ENCODE measurements at places on chromosomes 7 and 10.
A peak's percentile ranks its signal among the peaks of the same experiment; 100 is the strongest.

DNA sequence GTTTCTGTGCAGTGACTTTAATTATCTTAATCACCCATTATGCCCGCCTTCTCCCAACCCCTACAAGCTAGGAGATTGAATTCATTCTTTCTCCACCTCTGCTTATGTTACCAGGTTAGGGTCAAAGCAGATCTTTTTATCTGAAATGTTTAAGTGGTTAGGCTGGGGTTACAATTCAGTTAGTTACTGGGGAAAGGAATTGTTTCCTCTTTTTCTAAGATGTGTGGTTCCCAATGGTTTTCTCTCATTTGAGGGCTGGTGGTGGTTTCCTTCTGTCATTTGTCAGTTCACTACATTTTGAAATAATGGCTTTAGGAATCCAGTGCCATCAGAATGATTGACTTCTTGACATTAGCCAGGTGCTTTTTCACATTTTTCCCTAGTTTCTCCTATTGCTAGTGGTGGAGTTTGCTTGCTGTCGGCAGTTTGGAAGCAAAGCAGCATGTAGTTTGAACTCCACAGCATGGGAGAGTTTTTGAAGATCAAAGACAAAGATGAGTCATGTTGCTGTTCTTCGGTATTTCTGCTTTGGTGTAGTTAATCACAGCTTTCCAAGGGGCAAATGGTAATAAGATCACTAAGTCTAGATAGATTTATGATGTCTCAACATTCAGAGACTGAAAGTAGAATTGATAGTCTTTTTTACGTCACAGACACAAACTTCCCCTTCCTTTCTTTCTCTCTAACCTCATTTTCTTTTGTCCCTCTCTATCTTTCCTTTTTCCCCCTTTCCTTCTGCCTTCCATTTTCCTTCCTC is 168.2 kb downstream of the SND1 start:
- DNase-seq: no peak

- DNase-seq: no peak
These were observed 80.1 kb upstream of the PRSS1 start for GRCh38 chr7:142669074-142669654.

- DNase-seq: no peak
These were observed 178.1 kb upstream of the PPP2R2D start for GRCh38 chr10:131722525-131723264.

DNA sequence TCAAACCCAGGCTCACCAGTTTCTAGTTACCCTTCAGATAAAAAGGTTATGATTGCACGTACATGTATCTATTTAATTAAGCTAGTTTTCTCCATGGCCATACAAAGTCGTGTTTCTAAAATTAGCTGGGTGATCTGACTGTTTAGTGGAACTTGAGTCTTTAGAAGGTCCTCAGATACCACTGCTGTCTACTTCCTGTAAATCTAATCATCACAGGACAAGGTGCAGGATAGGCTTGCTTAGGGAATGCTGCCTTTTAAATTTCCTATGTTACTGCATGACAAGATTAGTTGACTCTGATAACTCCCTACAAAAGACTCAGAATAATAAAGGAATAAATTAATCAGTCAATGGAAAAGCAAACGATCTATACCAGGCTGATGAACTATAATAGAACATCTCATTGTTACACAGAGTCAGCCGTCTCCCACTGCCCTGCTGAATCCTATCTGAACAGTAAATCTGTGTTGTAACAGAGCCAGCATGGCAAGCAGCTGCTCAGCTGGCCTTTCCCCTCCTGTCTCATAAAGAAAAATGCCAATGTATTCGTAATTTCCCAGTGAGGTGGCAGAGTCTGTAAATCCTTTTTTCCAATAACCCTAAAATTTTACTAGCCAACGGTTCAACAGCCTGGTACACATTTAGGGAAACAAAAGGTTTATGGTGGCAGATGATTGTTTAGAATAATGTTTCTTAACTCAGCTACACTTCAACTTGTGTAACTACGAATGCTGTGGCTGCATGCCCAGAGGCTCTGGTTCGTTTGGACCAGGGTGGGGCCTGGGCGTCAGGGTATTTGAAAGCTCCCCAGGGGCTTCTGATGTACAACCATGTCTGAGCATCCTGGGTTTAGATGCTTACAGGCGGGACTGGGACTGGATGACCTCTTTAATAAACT is 318.0 kb downstream of the PAXIP1 start:
- DNase-seq: no peak

DNA sequence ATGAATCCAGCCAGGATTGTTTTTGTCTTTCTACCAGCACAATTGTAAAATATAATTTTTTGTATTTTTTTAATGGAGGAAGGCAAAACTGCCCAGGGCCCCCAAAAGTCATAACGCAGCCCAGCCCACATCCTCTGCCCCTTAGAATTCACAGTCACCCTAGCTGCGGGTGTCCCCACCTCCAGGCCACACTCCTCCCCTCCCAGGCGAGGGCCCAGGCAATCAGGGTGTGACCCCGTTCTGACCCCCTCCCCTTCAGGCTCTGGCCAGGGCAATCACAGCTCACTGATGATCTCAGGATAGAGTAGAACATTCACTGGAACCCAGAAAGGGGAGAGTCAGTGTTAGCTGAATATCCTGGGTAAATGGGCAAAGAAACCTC is 92.0 kb upstream of the MACROH2A2 start:
- DNase-seq: no peak

- no peak for DNase-seq
These were observed 50.4 kb upstream of the WNT16 start for GRCh38 chr7:121278120-121279021.

DNA sequence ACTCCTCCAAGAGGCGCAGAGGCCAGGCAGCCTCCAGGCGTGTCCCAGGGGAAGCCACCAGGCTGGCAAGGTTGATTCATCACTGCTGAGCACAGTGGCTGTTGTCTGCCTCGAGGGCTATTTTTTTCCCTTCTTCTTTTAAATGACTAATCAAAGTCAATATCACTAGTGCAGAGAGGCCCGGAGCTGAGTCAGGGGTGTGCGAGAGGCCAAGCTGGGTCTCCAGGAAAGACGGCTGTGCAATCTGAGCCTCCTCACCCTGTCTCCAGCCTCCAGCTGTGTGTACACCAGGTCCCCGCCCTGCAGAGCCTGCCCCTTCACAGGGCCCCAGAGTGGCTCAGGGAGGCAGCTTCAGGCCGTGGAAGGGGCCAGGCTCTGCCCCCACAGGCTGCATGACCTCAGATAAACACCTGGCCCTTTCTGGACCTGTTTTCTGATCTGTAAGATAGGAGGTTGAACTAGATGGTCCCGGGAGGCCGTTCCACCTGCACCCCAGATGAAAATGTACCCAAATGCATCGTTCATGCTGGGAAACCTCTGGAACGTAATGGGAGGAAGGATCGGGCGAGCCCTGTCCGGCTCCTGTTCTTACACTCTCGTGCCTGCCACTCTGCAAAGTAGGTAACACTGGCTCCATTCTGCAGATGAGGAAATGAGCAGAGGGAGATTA is 3.7 kb downstream of the STX1A start:
- peak; percentile 75 for DNase-seq

DNA sequence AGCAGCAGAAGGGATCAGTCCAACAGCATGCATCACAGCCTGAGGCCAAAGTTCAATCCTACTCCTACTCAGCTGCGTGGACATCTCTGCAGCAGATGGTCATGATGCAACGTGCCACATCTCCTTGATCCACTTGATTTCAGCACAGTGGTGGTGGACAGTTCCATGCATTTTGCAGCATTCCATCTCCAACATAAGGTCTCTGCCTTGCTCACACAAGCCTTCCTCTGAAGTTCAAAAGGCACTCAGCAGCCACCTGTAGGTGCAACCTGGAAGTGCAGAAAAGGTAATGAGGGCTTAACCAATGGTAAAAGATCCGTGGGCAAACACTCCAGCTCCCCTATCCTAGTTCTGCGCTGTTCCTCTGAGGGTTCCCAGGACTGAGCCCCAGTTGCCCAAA is 57.5 kb upstream of the CHCHD3 start:
- DNase-seq: no peak

GRCh38 chr7:32161708-32162107 is 91.5 kb upstream of the PDE1C start:
- peak; percentile 54 for DNase-seq

DNA sequence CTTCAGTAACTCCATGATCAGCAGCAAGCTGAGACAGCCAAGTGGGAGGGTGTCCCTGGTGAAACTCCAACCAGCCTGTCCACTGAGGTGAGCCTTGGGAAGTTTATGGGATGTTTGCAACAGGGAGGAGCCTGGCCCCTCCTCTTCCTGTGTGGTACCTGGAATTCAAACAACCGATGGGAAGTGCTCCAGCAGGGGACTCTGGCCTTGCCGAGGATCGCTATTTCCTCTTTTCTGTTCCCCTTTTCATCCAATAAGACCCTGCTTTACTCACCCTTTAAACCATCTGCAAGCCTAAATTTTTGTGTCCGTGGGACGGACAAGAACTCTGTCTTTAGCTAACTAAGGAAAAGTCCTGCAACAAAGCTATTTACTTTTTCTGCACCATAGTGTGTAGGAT is 491.1 kb upstream of the ZMIZ1 start:
- no peak for DNase-seq

- DNase-seq: no peak
These were observed 49.5 kb downstream of the ASAH2B start for GRCh38 chr10:50788951-50789945.

- DNase-seq: no peak
These were observed 8.0 kb downstream of the KDM7A start for GRCh38 chr7:140168816-140169215.

- no peak for DNase-seq
These were observed 337.2 kb upstream of the LRGUK start for GRCh38 chr7:133789974-133790373.

- no peak for DNase-seq
These were observed 233.1 kb upstream of the PHYHIPL start for GRCh38 chr10:58943256-58943890.

- no peak for DNase-seq
These were observed 1.0 kb upstream of the ZNF800 start for GRCh38 chr7:127393368-127394058.

DNA sequence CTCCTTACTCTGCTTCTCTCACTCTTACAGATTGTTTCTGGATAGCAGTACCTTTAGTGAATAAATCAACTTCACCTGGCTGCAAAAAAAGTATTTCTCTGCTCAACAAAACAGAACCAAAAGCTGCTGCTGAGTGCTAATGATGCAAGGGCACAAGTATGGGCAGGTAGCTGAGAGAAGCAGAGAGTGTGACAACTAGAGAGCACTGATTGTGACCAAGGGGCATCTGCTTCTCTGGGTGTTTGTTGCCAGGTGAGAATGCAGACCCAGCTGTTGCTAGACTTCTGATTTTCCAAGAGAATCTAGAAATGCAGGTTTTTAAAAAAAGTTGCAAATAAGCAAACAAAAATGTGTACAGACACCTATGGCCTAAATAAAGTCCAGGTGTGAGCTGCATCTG is 25.3 kb upstream of the PPIF start:
- DNase-seq: no peak

DNA sequence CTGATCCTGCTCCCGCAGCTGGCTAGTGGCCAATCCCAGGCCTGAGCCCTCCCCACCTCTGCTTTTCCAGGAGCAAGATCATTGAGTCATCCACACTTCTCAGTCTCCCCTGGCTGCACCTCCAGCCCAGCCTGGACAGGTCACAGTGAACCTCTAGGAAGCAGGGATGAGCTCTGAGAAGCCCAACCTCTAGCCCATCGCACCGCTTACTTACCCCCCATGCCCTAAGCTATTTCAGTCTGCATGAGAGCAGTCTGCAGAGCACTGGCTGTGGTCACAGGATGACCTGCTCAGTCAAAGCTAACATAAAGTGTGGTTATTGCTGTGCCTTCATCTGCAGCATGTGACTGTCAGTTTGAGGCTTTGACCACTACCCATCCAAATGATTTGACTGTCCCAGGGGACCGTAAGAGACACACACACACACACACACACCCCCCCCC is 129.2 kb downstream of the SORBS1 start:
- DNase-seq: no peak

GRCh38 chr7:23687011-23687410 is 7.0 kb downstream of the FAM221A start:
- DNase-seq: no peak

GRCh38 chr7:29039821-29040578 is 81.9 kb upstream of the TRIL start:
- DNase-seq: no peak

DNA sequence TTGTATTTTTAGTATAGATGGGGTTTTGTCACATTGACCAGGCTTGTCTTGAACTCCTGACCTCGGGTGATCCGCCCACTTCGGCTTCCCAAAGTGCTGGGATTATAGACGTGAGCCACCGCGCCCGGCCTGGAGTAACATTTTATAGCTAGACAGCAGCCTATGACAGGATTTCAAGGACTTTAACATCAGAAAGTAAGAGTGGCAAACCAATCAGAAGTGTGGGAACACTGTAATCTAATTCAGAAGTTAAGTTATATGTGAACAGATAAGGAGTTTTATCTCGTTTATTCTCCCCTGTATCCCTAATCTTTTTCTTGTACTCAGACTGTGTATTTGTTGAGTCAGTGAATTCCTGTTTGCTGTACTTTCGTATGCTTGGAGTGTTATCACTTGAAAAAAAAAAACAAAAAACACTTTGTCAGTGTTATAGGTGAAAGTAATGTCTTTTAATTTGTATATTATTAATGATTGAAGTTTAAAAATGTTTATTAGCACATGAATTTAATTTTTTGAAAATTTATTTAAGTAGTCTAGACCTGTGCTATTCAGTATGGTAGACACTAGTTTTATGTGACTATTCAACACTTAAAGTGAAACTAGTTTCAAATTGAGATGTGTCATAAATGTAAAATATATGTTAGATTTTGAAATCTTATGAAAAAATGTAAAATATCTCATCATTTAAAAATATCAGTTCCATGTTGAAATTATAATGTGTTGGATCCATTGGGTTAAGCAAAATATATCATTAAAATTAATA is 38.6 kb downstream of the RSBN1L start:
- DNase-seq: no peak

- no peak for DNase-seq
These were observed 428.8 kb downstream of the SH2D4B start for GRCh38 chr10:80966326-80966986.

DNA sequence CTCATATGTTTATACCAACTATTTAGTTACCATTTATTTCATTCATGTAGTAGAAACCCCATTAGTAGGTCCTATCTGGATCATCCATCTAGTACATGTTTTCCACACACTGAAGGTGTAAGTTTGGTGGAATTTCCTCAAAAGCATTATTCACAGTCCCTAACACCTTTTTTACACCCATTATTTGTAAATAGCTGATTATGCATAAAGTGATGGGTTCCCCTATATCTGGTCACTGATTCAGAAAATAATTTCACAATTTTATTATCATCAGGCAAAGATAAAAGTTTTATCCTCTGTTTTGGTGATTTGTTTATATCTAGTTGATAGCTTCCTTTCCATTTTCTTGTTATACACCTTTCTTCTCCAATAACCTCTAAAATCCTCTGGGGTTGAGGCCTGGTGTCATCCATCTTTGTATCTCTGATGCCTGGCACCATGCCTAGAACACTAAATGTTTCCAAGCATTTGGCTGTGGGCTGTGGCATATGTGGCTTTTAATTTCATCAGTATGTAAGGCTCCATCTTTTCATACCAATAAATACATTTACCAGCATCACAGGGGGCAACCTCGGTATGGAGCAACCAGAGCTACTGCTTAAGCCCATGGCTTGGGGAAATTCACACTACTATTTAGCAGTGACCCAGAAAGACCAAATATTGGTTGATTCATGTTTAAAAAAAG is 1089.5 kb upstream of the LRRN3 start:
- DNase-seq: no peak

Measured in keratinocyte (primary cell).